H1 (cell line): ENCODE measurements at places on chromosomes 13 and 19. TPM values are rescaled to one million over a fixed set of nuclear protein-coding genes. Genes with fewer than 3 reads are reported as not detected.

The DHX34 gene
- total RNA-seq: 24.1 and 24.3 TPM in 2 replicates

GRCh38 chr13:70405266-70405665, 297.0 kb upstream of the KLHL1 start:
- no peak for DNase-seq
- no peak overlapping the region for H3K27ac ChIP-seq
- H3K27me3 ChIP-seq: no peaks in the 10 kb centered on the region
- no peak overlapping the region for H3K4me3 ChIP-seq
- no peaks in the 10 kb centered on the region for H3K4me1 ChIP-seq

- H3K27ac ChIP-seq: no peak overlapping the region
- no peaks in the 10 kb centered on the region for H3K4me1 ChIP-seq
- H3K36me3 ChIP-seq: no peaks in the 10 kb centered on the region
- DNase-seq: no peak
Observed at GRCh38 chr13:72126424-72126823, 259.4 kb upstream of the DACH1 start.

GRCh38 chr13:60583196-60583888, 186.3 kb downstream of the TDRD3 start:
- no peaks in the 10 kb centered on the region for H3K36me3 ChIP-seq
- H3K27me3 ChIP-seq: no peaks in the 10 kb centered on the region
- no peak overlapping the region for H3K4me3 ChIP-seq
- H3K27ac ChIP-seq: peak overlapping the region; percentile 31; the same call in 1 of the 2 replicates

GRCh38 chr19:36488846-36489117, 579 bp downstream of the ZNF566 start:
- no peaks in the 10 kb centered on the region for H3K36me3 ChIP-seq
- no peaks in the 10 kb centered on the region for H3K4me1 ChIP-seq
- H3K27ac ChIP-seq: peak overlapping the region; percentile 74
- no peak for DNase-seq
- H3K27me3 ChIP-seq: no peaks in the 10 kb centered on the region
- peak overlapping the region; percentile 84 for H3K4me3 ChIP-seq

- H3K27me3 ChIP-seq: no peaks in the 10 kb centered on the region
- H3K27ac ChIP-seq: no peak overlapping the region
- DNase-seq: no peak
- H3K4me3 ChIP-seq: no peak overlapping the region
- no peaks in the 10 kb centered on the region for H3K4me1 ChIP-seq
- peaks cover 28% of the 10 kb centered on the region for H3K36me3 ChIP-seq
Observed at GRCh38 chr19:8487137-8487851, 15.1 kb downstream of the PRAM1 start.

DNA sequence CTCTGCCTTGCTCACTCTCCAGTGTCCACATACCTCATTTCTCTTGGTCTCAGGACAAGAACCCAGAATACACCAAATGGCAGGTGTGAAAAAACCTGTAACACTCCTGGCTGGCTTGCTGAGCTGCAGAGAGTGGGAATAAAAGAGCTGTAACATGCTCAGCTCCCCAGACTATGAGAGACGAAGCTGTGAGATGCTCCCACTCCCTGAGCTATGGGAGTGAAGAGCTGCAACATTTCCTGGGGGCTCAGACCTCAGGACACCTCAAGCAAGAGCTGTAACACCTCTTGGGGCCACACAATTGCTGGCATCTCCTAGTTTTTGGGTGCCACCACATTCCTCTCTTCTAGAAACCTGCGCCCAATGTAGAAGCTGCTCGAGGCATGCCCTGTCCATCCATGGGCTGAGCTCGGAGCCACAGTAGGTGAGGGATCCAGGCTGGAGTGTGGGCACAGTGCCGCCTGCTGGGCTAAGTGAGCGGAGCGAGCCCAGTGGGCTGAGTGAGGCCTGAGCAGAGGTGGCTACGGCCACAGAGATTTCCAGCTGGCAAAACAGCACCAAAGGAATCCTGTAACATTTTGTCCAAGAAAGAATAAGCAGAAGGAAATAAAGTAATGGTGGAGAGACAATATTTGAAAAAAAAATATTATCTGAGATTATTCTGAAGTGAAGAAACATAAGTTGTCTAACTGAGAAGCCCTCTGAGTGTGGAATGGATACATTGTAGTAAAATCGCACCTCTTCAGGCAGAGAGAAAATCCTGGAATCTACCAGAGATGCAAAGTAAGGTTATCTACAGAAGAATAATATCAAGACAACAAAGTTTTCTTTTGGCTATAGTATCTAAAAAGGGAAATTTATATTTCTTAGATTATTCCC, 186.2 kb upstream of the PCDH9 start:
- DNase-seq: peak; percentile 84
- no peaks in the 10 kb centered on the region for H3K4me1 ChIP-seq
- H3K27ac ChIP-seq: no peak overlapping the region
- no peaks in the 10 kb centered on the region for H3K36me3 ChIP-seq

GRCh38 chr19:18450021-18450930, 12.3 kb upstream of the ISYNA1 start:
- H3K36me3 ChIP-seq: 0 out of 2 replicates have a peak, but pooled peaks cover 3% of the 10 kb centered on the region
- DNase-seq: no peak
- no peak overlapping the region for H3K4me3 ChIP-seq
- no peaks in the 10 kb centered on the region for H3K27me3 ChIP-seq
- no peak overlapping the region for H3K27ac ChIP-seq

GRCh38 chr13:112775791-112776279, 86.0 kb downstream of the ATP11A start:
- H3K4me3 ChIP-seq: no peak overlapping the region
- peaks cover 18% of the 10 kb centered on the region for H3K4me1 ChIP-seq
- no peak overlapping the region for H3K27ac ChIP-seq
- H3K36me3 ChIP-seq: no peaks in the 10 kb centered on the region

DNA sequence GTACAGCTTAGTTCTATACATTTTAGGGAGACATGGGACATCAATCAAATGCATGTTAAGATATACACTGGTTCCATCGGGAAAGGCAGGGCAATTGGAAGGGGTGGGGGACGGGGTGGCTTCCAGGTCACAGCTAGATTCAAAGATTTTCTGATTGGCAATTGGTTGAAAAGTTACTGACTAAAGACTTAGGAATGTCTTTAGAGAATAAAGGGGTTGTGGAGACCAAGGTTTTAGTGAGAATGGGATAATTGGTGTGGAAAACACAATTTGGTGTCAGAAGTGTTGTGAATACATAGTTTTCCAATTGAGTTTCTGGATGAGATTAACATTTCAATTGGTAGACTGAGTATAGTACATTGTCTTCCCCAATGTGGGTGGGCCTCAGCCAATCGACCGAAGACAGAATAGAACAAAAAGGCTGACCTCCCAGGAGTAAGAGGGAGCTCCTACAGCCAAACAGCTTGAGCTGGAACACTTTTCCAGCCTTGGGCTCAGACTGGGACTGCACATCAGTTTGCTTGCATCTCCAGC, 988 bp upstream of the CCDC169 start:
- no peaks in the 10 kb centered on the region for H3K36me3 ChIP-seq
- DNase-seq: peak; percentile 56
- peak overlapping the region; percentile 93 for H3K27ac ChIP-seq
- no peaks in the 10 kb centered on the region for H3K4me1 ChIP-seq
- no peaks in the 10 kb centered on the region for H3K27me3 ChIP-seq
